ENCODE measurements at places on chromosomes 16 and 17.

DNA sequence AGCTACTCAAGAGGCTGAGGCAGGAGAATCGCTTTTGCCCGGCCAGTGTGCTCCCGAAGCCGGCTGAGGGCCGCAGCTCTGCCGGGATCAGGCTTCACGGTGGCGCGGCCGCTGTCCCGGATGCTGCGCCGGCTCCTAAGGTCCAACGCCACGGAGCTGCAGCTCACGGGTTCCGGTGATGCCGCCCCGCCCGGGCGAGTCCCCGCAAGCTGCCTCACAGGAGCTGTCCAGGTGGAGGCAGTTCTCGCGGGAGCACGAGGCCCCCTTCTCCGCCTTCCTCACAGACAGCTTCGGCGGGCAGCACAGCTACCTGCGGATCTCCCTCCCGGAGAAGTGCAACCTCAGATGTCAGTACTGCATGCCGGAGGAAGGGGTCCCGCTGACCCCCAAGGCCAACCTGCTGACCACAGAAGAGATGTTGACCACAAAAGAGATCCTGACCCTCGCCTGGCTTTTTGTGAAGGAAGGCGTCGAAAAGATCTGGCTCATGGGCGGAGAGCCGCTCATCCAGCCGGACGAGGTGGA, 111.4 kb upstream of the SIAH1 start:
- DNase-seq: no peak

GRCh38 chr16:28821874-28822519, 802 bp upstream of the ATXN2L start:
- DNase-seq: no peak

- no peak for DNase-seq
Observed at GRCh38 chr17:77117415-77117814, 23.4 kb upstream of the SEC14L1 start.

DNA sequence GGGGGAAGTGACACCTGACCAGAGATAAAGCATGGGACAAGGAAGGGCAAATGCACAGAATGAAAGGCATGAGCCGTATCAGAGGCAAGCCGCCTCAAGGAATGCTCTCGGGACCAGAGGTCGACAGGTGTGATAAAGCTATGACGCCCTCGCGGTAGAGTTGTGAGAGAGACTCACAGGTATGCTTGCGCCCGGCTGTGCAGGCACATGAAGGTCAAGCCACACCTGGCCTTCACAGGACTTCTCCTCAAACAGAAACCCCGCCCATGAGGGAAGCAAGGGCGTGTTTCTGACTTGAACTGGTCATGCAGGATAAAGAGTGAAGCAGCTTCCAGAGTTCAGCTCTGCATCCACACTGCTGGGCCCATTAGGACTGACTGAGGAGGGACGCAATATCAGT, 7.8 kb downstream of the NCBP3 start:
- DNase-seq: no peak

DNA sequence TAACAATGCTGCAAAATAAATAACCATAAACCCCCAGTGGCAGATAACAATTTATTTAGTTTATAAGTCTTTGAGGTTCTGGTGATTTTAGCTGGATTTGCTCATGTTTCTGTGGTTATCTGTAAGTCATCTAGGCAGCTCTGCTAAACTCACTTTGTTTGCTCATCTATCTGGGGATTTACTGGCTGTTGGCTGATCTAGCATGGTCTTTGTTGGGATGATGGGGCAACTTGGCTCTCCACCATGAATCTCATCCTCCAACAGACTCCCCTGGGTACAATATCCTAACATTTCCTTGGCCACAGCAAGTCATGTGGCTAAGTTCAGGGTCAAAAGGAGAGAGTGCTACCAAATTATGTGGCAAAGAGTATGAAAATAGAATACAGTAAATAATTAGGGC, 359.3 kb downstream of the CA10 start:
- no peak for DNase-seq

DNA sequence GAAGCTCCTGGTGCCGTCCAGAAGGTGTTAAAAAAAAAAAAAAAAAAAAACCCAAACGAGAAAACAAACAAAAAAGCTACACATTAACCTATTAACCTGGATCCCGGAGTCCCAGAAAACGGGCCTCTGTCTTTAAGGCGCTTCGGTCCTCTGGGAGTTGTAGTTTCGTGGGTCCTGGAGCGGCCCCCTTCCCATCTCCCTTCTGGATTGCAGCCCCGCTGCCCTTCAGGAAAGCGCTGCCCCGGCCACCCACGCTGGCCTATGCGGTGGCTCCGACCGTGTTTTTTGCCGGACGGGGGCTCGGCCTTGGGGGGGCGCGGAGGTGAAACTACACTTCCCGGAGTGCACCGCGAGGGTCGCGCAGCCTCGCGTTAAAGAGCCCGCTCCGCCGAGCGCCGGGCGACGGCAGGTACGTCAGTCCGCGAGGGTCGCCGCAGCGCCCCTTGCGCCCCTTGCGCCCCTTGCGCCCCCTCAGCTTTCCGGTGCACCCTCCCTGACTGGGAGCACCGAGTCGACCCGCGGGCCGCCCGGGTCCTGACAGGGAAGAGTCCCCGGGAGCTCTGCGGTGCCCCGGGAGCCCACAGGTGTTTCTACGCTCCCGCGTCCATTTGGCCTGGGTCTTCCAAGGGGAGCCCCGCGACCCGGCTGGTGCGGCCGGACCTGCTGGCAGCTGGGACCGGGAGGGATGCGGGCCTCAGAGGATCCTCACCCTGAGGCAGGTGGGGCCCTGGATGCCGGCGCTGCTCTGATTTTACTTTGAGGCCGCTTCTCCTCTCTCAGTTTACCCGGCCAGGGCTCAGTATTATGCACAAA, at the start of gene FCSK:
FCSK (plus strand) TSS at position 374 of the 813 bp plus-strand sequence. CDS start 8,596 bp downstream, outside the sequence.
- DNase-seq: peak; percentile 56

DNA sequence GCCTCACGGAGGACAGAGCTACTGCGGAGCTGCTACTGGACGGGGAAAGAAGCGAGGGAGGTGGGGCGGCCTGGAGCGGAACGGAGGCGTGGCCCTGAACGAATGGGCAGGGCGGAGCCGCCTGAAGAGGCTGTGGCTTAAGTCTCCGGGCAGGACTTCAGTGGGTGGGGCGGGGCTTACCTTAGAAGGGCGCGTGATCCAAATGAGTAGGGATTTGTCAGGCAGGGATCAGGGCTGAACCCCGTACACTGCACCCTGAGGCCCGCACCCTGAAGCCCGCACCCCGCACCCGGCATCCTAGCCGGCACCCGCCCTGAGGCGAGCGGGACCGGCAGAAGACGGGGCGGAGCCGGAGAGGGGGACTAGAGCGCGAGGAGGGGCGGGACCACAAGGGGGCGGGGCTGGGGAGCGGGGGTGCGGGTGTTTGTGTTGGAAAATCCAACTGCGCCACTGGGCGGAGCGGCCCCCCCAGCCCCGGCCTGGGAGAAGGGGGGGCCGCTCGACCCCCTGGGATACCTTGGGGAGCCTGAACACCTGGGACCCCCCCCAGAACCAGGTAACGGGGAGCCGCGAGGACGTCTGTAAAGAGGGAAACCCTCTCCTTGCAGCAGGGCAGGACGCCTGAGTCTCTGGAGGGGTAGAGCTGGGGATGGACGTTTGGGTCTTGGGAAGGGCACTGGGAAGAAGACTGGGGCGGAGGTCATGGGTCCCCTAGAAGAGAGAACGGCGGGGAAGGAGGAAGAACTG, at the start of gene KDM6B:
KDM6B (plus strand) TSS at position 423 of the 747 bp plus-strand sequence. CDS start 11,338 bp downstream, outside the sequence.
- peak; percentile 82 for DNase-seq

DNA sequence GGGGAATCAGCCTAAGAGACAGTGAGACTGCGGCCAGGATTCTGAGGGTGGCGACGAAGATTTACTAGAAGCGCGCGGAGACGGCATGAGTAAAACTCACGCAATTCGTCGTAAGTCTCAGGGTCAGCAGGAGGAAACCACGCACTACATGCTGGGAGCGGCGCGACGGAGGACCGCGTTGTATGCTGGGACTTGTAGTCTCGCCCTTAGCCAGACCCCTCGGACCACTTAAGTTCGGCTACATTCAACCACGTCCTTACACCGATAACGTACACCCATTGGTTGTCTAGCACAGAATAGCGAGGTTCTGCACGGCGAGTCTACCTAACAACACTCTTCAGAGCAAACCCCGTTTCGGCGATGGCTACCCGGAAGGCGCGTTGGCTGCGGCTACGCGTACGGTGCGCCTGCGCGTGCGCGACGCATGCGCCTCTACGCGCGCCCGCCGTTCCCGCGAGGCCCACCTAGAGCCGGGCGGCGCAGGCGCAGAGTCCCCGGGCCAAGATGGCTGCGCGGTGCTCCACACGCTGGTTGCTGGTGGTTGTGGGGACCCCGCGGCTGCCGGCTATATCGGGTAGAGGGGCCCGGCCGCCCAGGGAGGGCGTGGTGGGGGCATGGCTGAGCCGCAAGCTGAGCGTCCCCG, at the start of gene DNAJA3:
DNAJA3 (plus strand) TSS at position 491 of the 643 bp plus-strand sequence; CDS start at position 505, 14 bp downstream.
- peak; percentile 89 for DNase-seq

DNA sequence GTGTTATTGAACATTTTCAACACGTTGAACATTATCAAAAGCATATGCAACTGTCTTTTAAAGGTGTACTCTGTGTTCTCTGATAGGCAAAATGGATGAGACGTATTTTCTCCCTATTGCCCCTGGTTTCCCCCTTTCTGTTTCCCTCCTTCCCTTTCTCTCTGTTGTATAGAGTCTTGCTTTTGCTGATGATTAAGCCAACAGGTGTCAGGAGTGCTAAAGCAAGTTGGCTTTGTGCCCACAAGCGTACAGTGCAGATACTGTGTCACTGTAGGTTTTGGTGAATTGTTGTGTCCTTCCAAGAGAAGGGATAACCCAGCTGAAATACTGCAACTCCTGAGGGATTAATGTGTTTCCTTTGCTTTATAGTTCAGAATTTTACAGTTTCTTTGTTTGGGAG, 74.4 kb downstream of the COX10 start:
- no peak for DNase-seq

GRCh38 chr16:23729503-23730424, 16.7 kb upstream of the ERN2 start:
- no peak for DNase-seq

- DNase-seq: no peak
Observed at GRCh38 chr17:69856946-69857345, 218.1 kb upstream of the KCNJ16 start.

- DNase-seq: peak; percentile 16
Observed at GRCh38 chr17:7889166-7889955, 772 bp downstream of the CHD3 start.

GRCh38 chr17:49822829-49823228, 25.0 kb downstream of the TAC4 start:
- no peak for DNase-seq

DNA sequence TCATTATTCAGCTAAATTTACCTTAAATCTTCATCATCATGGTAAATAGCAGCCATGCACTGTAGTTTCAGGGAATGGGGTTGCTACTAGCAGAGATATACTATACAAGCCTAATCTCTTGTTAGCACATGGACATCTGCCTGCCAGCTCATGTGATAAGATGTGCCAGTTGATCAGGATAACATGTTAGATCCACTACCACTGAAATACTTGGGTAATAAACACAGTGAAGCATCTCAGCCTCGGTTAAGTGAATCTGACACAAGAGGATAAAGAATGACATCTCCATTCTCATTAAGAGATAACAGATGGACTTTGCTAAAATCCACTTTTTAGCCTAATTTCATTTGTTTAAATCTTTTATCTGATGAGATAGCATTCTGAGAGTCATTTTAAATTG, 256.1 kb downstream of the CDH8 start:
- no peak for DNase-seq

DNA sequence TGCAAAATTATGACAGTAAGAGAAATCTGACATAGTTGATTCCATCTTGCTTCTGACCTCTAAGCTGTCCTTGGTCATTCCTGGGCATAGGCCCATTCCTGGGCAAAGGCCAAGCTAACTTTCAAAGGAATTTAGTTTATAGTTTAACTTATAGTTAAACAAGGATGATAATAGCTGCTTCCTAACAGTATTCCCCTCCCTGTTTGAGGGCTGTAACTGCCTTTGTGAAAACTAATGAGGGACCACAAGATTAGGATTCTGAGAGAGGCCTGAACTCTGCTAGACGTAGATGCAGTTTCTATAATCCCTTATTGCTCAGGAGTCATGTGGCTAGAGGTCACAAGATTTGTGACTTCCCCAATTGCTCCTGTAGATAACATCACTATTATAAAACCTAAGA, 80.2 kb upstream of the ASIC2 start:
- DNase-seq: no peak

DNA sequence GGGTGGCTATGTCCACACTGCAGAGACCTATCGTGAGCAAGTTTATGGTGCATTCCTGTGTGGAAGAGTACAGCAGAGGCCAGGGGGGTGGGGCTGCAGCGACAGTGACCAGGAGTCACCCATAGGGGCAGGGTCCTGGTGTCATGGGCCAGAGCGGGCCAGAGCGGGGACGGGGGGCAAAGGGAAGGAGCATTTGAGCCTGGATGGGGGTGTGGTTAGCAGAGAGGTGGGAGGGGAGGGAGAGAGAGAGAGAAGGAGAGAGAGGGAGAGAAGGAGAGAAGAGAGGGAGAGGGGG, 17.8 kb downstream of the JPH3 start:
- no peak for DNase-seq

GRCh38 chr17:17491031-17491471, 5.1 kb downstream of the RASD1 start:
- DNase-seq: no peak

DNA sequence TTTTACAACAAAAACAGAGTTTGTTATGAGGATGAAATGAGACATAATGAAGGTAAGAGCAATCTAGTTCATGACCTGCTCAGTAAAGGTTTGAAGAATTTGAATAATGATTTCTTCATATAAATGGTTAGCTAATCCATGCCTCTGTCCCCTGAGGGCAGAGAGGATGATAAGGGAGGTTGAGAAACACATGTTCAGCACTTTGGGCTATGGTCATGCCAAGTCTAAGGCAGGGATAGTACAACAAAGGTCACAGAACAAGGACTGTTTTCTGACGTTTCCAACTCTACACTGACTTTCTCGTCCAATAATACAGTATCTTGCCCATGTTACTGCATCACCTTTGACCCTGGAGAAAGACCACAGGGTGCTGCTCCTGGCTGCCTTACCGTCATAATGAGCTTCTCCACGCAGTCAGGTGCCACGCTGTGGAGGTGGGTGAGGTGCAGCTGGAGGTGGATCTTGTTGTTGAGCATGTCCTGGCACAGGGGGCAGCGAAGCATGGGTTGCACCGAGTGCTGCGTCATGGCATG, 236.7 kb downstream of the ZFHX3 start:
- no peak for DNase-seq

- no peak for DNase-seq
Observed at GRCh38 chr16:62068747-62069146, 32.5 kb upstream of the CDH8 start.

DNA sequence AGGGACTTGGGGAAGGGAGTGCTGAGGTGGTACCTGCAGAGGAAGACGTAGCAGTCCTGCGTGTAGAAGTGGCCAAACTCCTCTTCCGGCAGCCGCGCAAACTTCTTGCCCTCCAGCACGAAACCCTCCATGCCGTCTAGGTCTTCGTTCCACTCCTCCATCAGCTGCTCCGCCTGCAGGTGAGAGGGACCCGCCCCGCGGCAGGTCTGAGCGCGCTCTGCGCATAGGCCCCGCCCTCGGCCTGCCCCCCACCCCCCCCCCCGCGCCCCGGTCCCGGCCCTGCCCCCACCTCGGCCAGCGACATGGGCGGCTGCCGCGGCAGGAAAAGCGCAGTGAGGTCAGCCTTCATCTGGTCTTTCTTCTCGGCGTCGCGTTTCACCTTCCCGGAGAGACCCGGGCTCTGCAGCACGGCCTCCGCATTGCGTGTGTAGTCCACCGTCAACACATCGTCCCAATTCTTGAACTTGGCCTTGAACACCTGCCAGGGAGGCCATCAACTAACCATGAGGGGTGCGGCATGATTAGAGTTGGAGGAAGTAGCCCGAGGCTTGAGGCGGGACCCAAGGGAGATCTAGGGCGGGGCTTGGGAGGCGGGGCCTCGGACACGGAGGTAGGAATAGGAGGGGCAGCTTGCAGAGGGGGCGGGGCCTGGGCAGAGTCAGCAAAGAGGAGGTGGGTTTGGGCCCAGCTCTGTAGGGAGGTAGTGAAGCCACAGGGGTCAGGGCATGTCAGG, 11.5 kb downstream of the FLII start:
- DNase-seq: peak; percentile 44

GRCh38 chr16:66494916-66495315, 55.0 kb downstream of the TK2 start:
- no peak for DNase-seq

All from stimulated activated CD4-positive, alpha-beta T cell treated with anti-CD3 and anti-CD28 coated beads, Interleukin-4, amount 100 ng/mL, for 4 hours (primary cell).